Epithelial cell of prostate (primary cell): ENCODE measurements at places on chromosomes 3 and 15.

DNA sequence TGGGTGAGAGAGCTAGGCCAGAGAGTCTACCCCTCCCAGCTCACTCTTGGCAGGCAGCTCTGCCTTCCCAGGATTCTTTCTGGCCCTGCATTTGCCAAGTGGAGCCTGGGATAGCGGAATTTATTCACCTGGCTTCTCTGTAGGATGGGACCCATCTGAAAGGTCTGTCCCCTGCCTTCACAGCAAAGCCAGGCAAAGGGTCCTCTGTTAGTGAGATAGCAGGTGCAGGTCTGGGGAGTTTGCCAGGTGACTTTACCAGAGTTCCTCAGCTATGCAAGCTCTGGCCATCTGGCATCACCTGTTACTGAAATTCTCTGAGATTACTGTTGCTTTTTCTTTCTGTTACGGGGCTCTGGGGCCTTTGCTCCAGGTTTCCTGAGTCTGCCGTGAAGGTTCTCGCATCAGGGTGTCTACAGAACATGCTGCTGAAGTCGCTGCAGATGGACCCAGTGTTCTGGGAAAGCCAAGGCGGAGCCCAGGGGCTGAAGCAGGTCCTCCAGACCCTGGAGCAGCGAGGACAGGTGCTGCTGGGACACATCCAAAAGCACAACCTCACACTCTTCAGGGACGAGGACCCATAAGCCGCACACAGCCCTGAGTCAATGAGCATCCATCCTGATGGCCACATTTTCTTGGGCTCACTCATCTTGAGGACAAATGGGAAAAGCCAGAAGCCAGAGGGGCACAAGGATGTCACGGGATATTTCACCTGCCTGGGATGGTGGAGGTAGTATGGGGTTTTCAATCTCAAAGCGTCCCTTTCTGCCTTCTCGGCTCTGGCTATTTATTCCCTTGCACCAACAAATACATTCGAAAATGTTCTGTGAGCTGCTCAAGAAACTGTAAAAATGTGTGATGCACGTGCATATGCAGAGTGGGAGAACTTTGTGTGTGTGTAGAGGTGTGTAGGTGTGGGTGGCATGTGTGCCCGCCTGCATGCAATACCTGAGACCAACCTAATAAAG is 49.8 kb downstream of the POMGNT2 start:
- no peak for DNase-seq

DNA sequence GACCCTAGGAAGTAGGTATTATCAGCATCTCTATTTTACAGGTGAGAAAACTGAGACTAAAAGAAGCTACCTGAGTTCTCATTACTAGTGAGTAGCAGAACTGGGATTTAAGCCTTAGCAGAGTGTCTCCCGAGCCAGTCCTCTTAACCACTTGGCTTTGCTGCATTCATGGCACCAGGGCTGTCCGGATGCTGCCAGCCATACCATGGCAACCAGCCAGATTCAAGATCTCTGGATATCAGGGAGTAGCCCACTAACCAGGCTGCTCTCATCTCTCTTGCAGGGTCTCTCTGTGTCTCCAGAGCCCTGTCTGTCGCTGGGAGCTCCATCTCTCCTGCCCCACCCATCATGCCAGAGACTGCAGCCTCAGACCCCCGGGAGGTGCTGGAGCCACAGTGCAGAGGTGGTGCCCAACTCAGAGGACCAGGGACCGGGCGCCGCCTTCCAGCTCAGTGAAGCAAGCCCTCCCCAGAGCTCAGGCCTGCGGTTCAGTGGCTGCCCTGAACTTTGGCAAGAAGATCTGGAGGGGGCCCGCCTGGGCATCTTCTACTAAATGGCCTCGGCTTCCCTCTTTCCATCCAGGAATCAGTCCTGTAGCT is 1.7 kb downstream of the MESP2 start:
- DNase-seq, result no peak

DNA sequence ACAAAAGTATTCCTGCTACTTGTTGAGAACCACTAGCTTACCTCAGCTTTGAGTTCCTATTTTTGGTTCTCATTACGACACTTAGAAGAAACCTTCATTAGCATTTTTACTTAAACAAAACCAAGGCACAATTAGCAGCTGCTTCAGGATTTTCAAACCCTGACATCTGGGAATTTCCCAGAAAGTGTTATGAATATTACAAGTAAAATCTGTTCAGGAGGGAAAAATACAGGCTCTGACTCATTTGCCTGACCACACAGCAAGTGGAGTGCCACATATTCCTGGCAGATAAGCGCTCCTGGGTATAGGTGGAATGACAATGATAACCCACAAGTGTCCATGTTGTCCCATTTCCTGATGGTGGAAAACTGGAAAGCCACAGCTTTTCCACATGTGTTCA is 10.3 kb upstream of the RFTN1 start:
- no peak for DNase-seq

GRCh38 chr3:167228135-167228534 is 152.0 kb downstream of the ZBBX start:
- no peak for DNase-seq

GRCh38 chr3:29594261-29594660 is 313.4 kb downstream of the RBMS3 start:
- DNase-seq, result no peak

DNA sequence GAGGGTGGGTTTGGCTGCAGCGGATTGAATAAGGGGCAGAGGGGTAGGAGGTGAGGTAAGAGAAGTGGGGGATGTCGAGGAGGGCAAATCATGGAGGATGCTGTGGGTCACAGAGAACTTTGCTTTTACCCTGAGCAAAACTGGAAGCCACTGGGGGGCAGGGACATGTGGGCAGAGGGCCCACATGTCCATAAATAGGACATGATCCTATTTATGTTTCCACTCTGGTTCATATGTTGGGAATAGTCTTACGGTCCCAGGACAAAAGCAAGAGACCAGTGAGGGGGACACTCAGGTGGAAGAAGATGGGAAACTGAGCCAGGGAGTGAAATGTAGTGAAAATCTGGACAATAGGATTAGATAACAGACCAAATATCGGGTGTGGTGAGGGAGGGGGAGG is 85.5 kb upstream of the MRPS22 start:
- DNase-seq, result no peak

- no peak for DNase-seq
Measured at GRCh38 chr3:107271787-107272387, 105.4 kb upstream of the CCDC54 start.
